ENCODE measurements at places on chromosomes 4 and X.

GRCh38 chrX:153456161-153456560 is 10.3 kb upstream of the TREX2 start:
- no peak for DNase-seq

DNA sequence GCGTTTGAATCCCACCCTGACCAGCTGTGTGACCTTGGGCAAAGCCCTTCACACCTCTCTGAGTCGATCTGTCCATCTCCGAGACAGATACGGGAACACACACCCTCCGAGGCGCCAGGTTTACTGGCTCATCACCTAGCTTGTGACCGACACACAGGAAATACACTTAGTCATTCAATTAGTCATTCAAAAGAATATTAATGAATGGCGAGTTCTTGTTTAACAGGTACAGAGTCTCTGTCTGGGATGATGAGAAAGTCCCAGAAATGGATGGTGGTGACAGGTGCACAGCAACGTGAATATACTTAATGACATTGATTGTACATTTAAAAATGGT is 80.6 kb downstream of the PPP2R2C start:
- DNase-seq: no peak

GRCh38 chrX:120999413-120999812 is 13.9 kb upstream of the CT47A1 start:
- no peak for DNase-seq

DNA sequence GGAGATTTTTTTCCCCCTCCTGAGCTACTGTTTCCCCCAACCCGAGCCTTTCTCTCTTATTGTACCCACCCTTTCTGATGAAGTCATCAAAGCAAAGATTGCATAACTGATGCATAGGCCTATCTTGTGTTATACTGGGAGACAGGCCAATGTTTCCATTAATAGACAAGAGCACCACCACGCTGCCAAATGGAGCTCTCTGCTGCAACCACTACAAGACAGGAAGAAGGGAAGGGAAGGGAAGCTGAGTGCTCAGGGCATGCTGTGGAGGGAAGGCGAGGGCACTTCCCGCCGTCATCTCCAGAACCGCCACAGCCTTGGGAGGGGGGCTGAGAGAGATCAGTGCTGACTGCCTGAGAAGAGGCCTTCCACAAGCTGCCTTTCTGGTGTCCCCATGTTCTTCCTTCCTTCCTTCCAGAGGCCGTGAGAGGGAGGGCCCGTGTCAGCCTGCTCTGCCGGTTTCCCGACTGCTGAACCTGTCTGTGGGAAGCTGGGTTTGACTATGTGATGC is 75.0 kb downstream of the MGST2 start:
- DNase-seq: peak; percentile 89

DNA sequence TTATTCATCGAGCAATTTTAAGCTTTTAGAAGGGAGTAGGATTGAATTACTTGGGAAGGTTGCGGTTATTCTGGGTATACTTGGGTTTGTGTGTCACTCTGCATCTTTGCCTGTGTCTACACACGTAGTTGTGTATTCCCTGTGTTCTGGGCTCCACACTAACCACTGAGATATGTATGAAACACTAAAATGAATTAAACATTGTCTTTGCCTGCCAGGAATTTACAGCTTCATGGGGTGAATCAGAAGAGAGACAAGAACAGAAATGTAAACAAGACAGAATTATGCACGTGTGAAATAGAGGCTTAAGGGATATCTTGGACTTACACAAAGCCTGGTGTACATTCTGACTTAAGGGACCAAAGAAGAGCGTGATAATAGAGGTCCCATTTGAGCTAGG is 228.5 kb downstream of the AFF2 start:
- DNase-seq: no peak

GRCh38 chrX:44829832-44830231 is 14.0 kb upstream of the DUSP21 start:
- no peak for DNase-seq

DNA sequence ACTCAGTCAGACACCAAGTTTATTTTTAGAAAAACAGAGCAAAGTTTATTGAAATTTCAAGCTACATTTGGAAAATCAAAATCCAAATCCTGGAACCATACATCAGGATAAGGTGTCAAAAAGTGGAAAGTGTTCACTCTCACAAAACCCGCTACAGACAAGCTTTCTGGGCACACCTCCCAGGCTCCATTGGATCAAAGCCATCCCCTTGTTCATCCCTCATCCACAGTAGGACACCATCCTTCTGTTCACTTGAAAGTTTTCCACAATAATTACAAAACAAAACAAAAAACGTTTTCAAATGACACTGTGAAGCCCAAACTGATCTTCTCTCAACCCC is 62.4 kb downstream of the TSC22D3 start:
- DNase-seq: no peak

GRCh38 chr4:143641361-143641760 is 59.1 kb downstream of the FREM3 start:
- DNase-seq: peak; percentile 2

GRCh38 chr4:31328932-31329331 is 608.8 kb downstream of the PCDH7 start:
- no peak for DNase-seq

- DNase-seq: peak; percentile 20
Measured at GRCh38 chr4:185792384-185793115, 19.4 kb downstream of the SORBS2 start.

- DNase-seq: no peak
Measured at GRCh38 chr4:37516057-37516775, 170.0 kb downstream of the RELL1 start.

DNA sequence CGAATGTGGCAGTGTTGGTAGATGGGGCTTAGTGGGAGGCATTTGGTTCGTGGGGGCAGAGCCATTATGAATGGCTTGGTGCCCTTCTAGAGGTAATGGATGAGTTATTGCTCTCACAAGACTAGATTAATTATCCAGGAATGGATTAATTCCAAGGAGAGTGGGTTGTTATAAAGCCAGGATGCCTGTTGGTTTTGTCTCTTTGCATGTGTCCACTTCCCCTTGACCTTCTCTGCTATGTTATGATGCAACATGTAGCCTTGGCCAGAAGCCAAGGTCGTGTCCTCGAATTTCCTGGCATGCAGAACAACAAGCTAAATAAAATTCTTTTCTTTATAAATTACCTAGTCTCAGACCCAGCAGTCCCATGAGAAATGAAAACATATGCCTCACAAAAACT is 111.2 kb upstream of the PLS3 start:
- DNase-seq: peak; percentile 57

GRCh38 chr4:13546941-13547484 is 2.7 kb upstream of the NKX3-2 start:
- DNase-seq: peak; percentile 71

Measured in NCI-H69 (cell line).